H4 (cell line): ENCODE measurements at places on chromosomes 11 and 22. TPM values are rescaled to one million over a fixed set of nuclear protein-coding genes. Genes with fewer than 3 reads are reported as not detected.

- DNase-seq, result no peak
Observed at GRCh38 chr11:131695889-131696429, 325.5 kb downstream of the NTM start.

DNA sequence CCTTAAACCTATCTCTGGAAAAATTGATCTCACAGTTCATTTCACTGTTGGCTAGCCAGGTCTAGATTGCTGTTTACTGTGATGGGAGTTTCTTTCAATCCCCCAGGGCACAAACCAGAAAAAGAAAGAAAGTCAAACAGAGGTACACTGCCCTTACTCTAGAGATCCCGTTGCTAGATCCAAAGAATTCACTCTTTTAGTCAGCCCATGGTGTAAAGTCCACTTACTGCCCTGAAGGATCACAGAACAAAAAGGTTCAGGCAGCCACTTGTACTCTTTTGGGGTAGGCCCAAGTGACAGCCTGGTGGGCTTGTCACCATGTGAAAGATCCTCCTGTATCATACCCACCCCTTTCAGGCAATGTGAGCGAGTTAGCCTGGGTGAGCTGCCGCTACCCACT, 162.6 kb upstream of the CCDC179 start:
- DNase-seq, result no peak

DNA sequence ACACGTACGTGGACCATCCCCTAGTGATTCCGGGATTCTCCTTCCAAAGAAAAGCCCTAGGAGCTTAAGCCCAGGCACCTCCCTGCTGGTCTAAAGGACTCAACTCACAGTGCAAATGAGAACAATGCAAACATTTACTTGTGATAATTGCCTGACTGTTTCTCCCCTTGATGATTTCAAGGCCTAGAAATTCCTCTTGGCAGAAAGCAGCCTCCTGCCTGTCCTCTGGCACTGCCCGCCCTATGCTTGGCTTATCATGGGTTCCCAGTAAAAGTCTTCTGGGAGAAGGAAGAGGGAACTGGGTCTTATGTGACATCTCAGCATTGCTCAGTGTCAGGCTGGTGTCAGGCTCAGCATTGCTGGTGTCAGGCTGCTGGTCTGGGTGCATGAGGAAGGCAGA, 351.8 kb downstream of the SHANK2 start:
- DNase-seq, result no peak

GRCh38 chr22:17810570-17811116, 36.4 kb upstream of the BID start:
- no peak for DNase-seq

GRCh38 chr11:16052750-16053149, 303.6 kb downstream of the SOX6 start:
- no peak for DNase-seq

DNA sequence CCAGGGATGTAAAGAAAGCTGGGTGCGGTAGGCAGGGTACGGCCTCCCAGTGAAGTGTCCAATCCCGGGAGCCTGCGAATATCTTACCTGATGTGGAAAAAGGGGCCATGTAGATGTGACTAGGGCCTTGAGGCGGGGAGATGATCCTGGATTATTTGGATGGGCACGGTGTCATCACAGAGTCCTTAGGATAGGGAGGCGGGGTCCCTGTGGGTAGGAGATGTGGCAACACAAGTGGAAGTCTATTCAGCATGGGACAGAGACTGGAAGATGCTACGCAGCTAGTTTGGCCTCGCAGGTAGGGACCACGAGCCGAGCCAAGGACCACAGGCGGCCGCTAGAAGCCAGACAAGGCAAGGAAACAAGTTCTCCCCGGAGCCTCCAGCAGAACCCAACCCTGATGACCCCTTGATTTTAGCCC, 46.4 kb upstream of the SHANK2 start:
- DNase-seq, result no peak

LMO1 gene
- 0.46 TPM in 1 of 2 replicates, not detected in the other for total RNA-seq

- no peak for DNase-seq
Observed at GRCh38 chr11:70671611-70672010, 273.3 kb downstream of the CTTN start.

C22orf31 gene
- total RNA-seq, result not detected in 2 replicates
